ENCODE measurements at places on chromosomes 1 and 21.

DNA sequence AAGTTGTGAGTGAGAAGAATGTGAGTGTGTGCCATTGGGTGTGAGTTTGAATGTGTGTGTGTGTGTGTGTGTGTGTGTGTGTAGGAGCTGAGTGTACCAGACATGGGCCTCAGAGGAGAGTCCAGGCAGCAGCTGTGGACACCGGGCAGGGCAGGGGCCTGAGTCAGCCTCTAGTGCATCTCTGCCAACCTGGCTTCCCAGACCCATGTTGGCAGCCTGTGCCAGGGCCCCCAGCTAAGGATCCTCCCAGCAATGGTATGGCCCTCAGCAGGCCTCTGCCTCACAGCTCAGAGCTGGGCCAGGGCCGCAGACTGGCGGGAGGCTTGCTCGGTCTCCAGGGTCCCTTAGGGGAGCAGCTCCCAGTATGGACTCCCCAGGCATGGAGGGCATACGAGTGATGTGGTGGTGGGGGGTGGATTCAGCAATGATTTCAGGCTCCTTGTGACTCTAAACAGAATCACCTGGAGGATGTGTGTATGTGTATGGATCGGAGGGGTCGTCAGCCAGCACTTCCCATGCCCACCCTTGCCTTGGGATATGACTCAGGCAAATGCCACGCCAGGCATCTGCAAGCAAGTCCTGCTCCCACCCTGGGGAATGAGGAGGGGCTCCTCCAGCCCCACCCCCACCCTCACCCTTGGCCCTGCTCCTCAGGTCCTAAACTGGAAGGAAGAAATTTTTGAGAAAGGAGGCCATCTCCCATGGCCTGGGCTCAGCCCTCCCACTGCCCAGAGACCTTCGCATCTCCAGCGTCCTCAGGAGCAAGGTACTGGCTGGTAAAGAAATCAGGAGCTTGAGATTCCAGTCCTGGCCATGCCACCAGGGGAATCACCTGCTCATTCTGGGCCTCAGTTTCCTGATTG is 1.8 kb upstream of the FOXO6 start:
- peak; percentile 13 for DNase-seq

DNA sequence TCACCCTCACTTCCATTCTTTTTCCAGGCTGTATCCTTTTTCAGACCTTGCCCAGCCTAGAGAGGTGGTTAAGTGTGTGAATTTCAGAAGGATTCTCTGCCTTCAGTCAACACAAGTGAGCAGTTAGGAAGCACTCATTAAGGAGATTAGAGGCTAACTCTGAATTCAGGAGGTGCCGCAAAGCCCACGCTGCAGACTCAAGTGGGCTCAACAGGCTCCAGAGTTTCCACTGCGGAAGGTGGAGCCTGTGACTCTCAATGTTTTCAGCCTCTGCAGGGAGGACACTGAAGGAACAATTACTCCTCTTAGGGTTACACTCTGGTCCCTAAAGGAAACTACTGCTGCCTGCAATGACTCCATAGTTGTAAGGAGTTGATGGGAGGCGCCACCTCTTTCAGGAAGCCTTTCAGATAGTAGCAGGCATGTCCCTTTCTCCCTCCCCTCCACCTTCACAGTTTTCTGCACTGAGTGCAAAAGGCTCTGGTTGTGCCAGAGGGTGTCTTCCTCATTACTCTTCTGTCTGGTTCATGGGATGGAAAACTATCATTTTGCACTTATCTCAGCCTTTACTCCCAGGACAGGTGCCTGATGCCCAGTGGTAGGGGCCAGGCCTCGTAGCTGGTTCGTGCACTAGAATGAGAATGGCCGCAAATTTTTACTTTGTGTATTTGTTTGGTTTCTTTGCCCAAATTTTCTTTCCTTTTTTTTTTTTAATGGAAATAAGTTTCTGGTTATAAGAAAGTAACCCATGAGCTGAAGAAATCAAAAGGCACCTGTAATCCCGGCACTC is 55.2 kb upstream of the SELENON start:
- no peak for DNase-seq

GRCh38 chr1:186094172-186094571 is 280.9 kb downstream of the TPR start:
- DNase-seq = no peak

GRCh38 chr1:113976609-113977278 is 2.5 kb upstream of the OLFML3 start:
- peak; percentile 27 for DNase-seq

DNA sequence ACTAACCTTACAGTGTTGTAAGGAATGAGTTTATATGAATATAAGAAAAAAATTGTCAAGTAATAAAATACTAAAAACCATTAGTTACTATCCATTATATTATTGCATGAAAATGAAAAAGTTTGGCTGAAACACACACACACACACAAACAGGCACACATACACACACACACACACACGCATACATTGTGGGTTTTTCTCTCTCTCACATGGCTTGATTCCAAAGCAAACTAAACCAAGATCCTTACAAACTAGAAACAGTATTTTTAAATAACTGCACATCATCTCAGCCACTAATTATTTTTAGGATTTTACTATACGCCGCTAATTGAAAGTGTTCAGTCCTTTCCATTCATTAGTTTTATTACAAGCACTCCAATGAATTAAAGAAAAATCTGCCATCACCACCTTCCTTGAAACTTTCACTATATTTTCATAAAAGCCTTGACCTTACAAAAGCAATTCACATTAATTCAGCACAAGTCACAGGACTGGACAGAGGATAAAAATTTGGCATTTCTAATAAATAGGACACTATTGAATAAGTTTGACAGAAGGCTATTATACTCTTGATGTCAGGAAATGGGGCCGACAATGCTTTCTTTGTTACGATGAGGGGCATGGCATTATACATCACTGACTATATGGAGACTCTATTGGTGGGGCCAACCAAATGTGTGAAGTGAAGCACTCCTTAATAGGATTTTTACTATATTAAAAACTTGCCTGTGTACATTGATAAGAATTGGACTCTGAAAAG is 187.0 kb upstream of the ESRRG start:
- DNase-seq = peak; percentile 38

DNA sequence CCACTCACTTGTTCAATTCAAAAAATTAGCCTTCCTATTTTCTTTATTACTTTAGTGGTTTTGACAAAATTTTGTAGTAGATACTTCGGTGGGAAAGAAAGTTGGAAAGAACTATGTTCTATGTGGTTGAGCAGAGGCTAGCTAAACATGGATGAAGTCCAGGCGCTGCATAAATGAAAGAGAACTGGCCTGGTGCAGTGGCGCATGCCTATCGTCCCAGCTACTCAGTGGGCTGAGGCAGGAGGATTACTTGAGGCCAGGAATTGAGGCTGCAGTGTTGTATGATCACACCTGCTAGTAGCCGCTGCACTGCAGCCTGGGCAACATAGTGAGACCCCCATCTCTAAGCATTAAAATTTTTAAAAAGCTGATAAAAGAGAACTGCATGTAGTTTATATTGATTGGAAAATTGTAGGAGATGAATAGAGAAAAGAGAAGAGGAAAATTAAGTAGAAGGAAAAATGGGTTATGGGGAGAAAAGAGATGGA is 21.0 kb downstream of the IFNAR1 start:
- no peak for DNase-seq

DNA sequence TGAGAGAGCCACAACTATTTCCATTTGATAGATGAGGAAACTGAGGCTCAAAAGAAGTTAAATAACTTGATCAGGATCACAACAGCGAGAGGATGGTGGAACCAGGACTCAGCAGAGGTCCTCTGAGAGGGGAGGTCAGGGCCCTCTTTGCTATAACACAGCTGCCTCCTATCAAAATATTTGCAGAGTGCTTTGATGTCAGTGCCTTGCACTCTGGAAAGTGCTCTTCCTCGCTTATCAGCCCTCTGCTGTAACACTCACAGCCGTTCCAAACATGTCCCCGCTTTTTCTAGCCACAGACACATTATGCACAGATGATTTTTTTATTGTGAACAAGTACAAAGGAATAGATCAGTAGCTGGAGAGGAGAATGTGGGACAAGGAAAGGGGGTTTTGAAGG is 71.8 kb upstream of the ARHGAP29 start:
- DNase-seq = no peak

GRCh38 chr21:43849532-43850299 is 15.3 kb upstream of the AGPAT3 start:
- no peak for DNase-seq

DNA sequence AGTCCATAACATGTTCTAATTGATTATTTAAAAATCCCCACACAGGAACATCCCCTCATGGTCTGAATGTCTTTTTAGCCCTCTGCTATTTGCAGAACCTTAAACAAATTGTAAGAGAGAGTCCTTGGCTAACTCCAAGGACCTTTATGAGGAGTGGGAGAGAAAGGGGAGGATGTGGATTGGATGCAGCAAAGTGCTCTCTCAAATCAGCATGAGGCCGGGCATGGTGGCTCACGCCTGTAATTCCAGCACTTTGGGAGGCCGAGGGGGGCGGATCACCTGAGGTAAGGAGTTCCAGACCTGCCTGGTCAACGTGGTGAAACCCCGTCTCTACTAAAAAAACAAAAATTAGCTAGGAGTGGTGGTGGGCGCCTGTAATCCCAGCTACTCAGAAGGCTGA is 154.8 kb downstream of the TGFB2 start:
- no peak for DNase-seq

GRCh38 chr1:234845097-234845660 is 235.2 kb upstream of the IRF2BP2 start:
- DNase-seq = no peak

DNA sequence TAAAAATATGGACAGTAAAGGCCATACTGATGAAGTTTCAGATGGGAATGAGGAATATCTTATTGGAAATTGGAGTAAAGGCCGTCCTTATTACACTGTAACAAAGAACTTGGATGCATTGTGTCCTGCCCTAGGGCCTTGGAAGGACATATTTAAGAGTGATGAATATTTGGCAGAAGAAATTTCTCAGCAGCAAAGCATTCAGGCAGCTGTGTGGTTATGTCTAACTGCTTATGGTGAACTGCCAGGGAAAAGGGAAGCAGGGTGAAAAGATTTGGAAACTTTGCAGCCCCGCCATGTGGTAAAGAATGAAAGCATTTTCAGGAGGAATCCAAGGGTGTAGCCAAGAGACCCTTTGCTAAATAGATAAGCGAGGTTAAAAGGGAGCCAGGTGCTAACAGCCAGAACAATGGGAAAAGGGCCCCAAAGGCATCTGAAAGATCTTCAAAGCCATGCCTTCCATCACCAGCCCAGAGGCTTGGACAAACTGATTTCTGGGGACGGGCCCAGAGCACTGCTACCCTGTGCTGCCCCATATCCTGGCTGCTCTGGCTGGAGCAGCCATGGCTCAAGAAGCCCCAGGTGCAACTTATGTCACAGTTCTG is 200.0 kb downstream of the PTPRU start:
- DNase-seq = no peak

DNA sequence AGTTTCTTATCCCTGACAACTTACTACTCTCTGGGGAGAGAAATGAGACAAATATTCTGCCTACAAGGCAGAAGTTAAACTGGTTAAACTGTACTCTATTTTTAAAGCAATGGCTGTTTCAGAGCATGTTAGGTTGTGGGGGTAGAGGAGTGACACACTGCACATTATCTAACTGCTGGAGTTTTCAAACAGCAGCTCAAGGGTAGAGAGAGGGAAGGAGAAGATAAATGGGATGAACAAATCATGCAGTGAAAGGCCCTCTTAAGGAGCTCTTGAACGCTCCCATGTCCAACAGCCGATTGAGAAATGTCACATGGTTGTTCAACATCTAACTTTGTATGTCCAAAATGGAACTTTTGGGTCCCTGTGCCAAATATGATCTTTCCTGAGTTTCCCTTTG is 14.0 kb upstream of the IFI44L start:
- DNase-seq = no peak

DNA sequence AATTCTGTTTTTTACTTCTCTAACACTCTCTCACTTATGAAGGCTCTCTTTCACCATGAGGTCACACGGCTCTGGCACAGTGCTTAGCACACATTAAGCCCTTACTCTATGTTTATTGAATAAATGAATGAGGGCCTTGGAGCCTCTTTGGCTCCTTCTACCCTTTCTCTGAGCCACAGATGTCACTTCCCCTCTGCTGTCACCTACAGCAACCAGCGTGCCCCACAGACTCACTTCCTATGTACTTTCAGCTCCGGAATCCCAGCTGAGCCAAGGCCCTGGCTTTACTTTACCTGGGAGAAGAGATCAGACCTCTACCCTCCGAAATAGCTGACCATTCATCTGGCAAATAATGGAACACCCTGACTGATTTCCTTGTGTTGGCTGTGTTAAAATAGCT is 53.7 kb upstream of the HMCN1 start:
- no peak for DNase-seq
